Endothelial cell (in vitro differentiated cells): ENCODE measurements at places on chromosomes 6 and 20.

DNA sequence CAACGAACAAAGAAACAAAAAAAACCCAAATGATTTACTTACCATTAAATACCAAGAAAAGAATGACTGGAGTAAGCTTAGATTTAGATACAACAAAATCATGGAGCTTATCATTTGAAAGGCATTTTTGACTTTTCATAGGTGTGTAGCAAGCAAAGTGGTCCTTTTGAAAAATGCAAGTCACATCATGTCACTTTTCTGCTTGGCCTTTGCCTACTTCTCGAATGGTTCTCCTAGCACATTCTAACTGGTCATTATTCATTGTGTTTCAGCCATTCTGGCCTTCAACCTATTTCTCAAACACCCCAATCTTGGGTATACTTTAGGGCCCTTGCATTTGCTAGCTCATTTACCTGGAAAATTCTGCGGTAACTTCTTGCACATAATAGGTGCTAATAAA is 22.6 kb downstream of the ASXL1 start:
- no peak for DNase-seq

GRCh38 chr20:16428112-16428511 is 145.1 kb downstream of the KIF16B start:
- no peak for DNase-seq

- DNase-seq, result no peak
These were observed 133.2 kb upstream of the JAG1 start for GRCh38 chr20:10807013-10807412.

DNA sequence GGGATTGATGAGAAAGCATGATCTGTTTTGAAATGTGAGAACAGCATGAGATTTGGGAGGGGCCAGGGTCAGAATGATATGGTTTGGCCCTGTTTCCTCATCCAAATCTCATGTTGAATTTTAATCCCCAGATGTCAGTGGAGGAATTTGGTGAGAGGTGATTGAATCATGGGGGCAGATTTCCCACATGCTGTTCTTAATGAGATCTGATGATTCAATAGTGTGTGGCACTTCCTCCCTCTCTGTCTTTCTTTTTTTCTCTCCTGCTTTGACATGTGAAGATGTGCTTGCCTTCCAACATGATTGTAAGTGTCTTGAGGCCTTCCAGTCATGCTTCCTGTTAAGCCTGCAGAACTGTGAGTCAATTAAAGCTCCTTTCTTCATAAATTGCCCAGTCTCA is 1060.3 kb upstream of the CITED2 start:
- DNase-seq, result no peak
